ENCODE measurements at places on chromosomes 2 and 18. TPM values are rescaled to one million over a fixed set of nuclear protein-coding genes. Genes with fewer than 3 reads are reported as not detected.
A peak's percentile ranks its signal among the peaks of the same experiment; 100 is the strongest.

DNA sequence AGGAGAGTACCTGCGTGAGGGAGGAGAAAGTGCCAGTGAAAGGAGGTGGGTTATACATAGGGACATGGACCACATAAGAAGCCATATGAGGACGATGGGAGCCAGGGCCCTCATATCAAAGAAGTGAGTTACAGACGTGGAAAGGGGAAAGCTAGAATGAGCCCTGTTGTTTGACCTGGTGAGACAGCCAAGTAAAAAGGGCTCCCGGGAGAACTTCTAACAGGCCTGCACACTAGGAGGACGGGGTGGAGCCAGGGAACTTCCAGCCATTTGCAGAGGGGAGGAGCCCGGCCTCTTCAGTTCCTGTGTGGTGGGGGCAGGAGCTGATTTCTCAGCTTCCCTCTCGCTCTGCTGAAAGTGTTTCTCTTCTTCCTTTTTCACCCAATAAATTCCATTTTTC is 84.1 kb upstream of the SLC66A3 start:
- no peak for DNase-seq

CMPK2 gene
- 4.2 TPM for total RNA-seq

ACADL gene
- total RNA-seq = 2.0 TPM

- DNase-seq = no peak
Observed at GRCh38 chr2:148965623-148966437, 72.7 kb upstream of the LYPD6B start.

DNA sequence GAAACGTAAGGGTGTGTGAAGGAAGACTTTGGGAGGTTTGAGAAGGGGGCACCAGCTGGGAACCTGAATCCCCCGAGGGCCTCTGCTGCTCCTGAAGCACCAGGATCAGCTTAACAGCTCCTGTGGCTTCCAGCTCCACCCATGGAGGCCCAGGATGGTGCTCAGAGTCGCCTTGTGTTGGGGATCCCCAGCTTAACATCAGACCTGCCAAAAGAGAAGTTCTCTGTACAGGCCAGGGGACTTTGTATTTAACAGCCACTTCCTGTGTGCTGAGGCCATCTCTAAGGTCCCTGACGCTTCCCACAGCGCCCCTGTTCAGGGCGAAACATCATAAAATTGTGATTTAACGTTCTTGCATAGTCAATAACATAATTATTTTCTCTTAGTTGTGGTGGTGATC is 77.5 kb downstream of the NCK2 start:
- no peak for DNase-seq

HOXD13 gene
- total RNA-seq = not detected

- DNase-seq = no peak
Observed at GRCh38 chr2:159712929-159713420, 669 bp downstream of the MARCHF7 start.

DNA sequence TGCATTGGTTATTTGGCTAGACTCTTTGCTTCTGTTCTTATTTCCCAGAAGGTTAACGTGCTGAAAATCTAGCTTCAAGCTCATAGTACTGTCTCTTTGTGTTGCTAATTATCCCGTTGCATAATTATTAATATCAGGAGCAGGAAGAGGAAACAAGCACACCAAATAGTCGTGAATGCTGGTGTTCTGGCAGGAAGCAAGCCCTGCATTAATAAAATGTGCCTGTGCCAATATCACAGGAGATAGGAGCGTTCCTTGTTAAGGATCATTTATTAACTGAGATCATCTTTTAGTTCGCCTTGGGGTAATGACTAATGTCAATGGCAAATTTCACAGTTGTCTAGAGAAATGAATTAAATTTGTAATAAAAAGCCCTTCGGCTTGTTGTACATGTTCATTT is 893.0 kb upstream of the POU3F3 start:
- no peak for DNase-seq

GRCh38 chr2:183993052-183993451 is 605.3 kb upstream of the ZNF804A start:
- no peak for DNase-seq

DNA sequence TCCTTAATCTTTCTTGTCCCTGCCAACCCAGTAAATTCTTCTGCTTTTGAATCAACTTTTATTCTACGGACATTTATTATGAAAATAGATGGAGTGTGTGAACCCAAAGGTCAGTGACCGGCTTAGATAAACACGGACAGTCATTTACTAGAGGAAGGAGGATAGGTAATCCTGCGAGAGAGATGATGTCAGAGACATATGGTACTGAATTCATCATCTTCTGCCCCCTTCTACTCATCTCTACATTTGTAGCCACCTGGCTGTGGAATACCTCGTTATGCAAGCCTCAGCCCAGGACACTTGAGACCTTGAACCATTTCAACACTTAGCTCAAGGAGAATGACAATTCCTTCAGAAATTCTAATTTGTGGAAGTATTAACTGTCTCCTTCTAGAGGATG is 443.6 kb downstream of the TDRD15 start:
- no peak for DNase-seq

- DNase-seq = no peak
Observed at GRCh38 chr18:6659963-6660725, 69.4 kb upstream of the ARHGAP28 start.

GRCh38 chr2:6960659-6961058 is 43.4 kb downstream of the RNF144A start:
- DNase-seq = peak; percentile 60

GRCh38 chr18:10410472-10411308 is 43.7 kb upstream of the APCDD1 start:
- no peak for DNase-seq

RBMS1 gene
- 92.1 TPM for total RNA-seq

MAPRE2 gene
- 38.8 TPM for total RNA-seq

ZNF516 gene
- total RNA-seq = 24.0 TPM

GRCh38 chr2:118845522-118846441 is 1.7 kb downstream of the EN1 start:
- DNase-seq = no peak

- no peak for DNase-seq
Observed at GRCh38 chr18:38984968-38985367, 1419.4 kb upstream of the CELF4 start.

GALNT14 gene
- 0.16 TPM for total RNA-seq

DNA sequence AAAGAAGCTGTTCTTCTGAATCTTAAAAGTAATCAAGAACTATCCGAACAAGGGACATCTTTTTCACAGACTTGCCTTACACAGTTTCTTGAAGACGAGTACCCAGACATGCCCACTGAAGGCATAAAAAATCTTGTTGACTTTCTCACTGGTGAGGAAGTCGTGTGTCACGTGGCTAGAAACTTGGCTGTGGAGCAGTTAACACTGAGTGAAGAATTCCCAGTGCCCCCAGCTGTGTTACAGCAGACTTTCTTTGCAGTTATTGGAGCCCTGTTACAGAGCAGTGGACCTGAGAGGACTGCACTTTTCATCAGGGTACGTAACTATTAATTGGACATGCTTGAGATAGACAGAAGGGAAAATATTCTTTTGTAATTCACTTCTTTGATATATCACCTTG is 2.4 kb downstream of the MRPL44 start:
- DNase-seq = no peak

GRCh38 chr2:196368546-196369225 is 197.3 kb upstream of the STK17B start:
- DNase-seq = no peak

CENPA gene
- 0.64 TPM for total RNA-seq

ATP9B gene
- 54.4 TPM for total RNA-seq

GRCh38 chr2:224875153-224875552 is 159.0 kb upstream of the CCDC195 start:
- no peak for DNase-seq

PMAIP1 gene
- 7.5 TPM for total RNA-seq

FANCL gene
- total RNA-seq = 48.4 TPM

NEU2 gene
- total RNA-seq = not detected

DNA sequence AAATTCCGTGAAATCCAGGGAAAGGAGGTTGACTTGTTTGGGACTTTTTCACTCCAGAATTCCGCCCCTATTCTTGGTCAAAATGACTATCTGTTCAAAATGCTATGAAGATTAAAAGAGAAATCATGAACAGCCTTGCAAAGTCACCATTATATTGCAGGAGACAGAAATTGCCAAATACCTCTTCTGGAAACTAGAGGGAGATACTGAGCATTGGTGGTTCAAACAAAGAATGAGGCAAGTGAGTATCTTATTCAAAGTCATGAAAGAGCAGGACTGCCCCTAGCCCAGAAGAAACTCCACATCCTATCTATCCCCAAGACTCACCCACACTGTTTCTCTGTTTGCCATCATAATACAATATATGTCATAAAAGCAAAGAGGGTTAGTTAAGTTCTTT is 862.3 kb upstream of the POU3F3 start:
- no peak for DNase-seq

- DNase-seq = no peak
Observed at GRCh38 chr18:2657788-2658458, 2.4 kb downstream of the SMCHD1 start.

DNA sequence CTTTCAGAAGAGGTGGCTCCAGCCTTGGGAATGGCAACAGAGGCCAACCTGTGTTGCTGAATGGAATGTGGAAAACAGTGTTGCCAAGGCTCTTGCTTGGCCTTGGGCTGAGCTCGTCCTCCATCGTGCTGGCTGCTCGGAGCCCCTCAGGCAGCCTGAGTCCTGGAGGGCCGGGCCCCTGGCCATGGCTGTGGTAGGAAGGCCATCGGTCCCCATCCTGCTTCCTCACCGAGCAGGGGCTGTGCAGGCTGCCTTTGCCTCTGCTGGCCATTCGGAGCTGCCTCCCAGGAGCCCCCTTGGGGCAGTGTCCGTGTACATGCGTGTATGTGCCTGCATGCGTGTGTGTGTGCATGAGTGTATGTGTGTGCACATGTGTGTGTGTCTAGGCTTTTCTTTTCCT is 178.2 kb downstream of the KLHL29 start:
- peak; percentile 63 for DNase-seq

DNA sequence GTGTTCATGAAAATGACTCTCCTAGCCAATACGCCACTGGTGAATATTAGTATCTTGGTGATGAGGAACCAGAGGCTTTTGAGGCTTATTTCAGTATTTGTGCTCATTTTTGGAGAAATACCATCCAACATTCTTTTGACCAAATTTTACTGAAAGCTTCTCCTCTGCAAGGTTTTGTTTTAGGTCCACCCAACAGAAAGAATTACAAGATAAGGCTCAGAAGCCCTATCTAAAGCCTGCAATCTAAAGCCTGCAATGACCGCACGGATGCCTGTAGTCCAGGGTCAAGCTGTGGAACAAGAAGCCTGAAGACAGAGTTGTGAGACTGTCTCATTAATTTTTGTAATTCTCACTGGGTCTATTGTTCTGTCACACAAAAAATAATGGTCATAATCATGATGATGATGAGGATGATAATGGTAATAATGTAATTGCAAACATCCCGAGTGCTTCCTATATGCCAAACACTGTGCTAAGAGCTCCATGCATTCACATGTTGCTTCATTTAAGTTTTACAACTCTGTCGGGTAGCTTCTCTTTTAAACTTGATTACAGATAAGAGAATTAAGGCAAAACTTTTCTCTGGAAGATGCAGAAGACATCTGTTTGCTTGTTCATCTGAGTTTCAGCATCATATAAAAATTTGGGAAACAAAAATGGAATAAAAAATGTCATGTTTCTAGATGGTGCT is 33.2 kb upstream of the NCOA1 start:
- no peak for DNase-seq

ANKRD23 gene
- 3.5 TPM for total RNA-seq

- DNase-seq = no peak
Observed at GRCh38 chr2:205237524-205237923, 444.8 kb upstream of the NRP2 start.

CYTIP gene
- total RNA-seq = 18.7 TPM

DNA sequence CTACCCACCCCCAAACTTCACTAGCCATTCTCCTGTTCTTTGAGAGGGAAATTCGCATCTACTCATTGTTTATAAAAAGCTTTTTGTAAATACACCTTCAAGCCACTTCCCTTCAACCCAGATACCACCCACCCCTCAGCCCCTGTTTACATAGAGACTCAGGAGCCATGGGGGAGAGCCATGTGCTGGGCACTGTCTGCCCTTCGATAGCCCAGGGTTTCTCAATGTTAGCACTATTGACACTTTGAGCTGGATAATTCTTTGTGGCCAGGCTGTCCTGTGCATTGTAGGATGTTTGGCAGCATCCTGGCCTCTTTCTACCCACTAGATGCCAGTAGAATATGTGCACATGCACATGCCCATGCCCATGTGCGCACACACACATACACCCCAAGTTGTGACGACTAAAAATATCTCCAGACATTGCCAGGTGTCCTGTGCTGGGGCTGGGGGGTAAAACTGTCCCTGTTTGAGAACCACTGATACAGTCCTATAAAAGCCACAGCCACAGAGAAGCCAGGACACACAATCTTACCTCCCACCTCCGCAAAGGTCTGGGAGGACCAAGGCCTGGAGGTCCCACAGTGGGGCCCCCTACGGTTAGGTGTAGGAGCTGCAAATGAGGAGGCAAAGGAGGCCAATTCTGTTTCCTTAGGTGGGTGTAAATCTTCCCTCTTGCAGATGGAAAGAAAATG is 44.5 kb upstream of the ASPRV1 start:
- DNase-seq = no peak

DNA sequence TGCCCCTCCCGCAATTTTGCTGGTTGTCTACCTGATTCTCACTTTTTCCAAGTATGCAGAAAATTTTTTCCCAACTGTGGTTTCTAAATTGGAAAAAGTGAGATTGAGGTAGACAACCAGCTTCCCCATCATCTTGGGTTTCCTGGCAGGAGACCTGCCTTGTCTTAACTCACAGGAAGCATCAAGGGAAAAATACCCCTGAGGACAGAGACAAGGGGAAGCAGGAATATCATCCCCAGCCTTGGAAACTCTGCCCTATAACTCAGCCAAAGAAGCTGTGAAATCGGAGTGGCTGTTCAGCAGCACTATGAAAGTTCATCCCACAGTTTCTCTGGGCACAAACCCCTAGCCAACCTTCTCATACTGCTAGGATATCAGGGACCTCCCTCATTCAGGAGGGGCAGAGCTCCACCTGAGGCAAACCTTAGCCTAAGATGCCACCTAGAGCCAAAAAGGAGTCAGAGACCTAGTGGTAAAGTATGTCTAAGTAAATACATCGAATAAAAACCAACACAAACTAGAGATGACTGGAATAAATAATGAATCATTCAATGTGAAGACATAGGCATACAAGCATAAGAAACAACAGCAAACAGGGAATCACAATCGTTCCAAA is 68.2 kb downstream of the ZSWIM2 start:
- no peak for DNase-seq

DNA sequence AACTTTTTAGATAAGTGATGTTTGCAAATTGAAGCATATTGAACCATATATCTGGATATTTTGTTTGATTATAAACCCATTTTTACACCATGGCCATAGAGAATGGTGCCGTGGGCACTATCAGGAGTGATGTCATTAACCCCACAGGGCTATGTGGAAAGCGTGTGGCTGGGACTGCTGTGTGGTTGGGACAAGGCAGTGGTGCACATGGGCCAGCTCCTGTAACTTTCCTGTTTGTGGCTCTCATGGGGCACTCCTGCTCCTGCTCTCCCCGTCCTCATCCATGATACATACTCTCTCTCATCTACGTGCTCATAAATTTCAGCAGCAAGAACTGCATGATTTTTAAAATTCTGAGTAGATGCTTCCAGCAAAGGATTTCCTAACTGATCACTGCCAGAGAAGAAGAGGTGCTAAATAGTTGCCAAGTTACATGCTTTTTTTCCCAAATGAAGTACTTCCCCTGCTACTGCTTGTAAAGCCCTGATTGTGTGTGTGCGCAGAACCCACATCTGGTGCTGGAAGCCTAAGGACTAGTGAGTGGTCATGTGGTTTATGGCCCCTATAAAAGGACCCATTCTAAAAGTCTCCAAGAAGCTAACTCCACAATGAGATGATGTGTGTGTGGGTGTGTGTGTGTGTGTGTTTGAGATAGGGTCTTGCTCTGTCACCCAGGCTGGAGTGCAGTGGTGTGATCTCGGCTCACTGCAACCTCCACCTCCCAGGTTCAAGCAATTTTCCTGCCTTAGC is 240.8 kb downstream of the NEDD4L start:
- DNase-seq = no peak

GRCh38 chr2:136468799-136469369 is 296.5 kb upstream of the THSD7B start:
- DNase-seq = no peak
